ENCODE measurements at places on chromosomes 7 and 10.

- no peak for DNase-seq
Observed at GRCh38 chr7:44922351-44922694, 37.0 kb upstream of the PURB start.

DNA sequence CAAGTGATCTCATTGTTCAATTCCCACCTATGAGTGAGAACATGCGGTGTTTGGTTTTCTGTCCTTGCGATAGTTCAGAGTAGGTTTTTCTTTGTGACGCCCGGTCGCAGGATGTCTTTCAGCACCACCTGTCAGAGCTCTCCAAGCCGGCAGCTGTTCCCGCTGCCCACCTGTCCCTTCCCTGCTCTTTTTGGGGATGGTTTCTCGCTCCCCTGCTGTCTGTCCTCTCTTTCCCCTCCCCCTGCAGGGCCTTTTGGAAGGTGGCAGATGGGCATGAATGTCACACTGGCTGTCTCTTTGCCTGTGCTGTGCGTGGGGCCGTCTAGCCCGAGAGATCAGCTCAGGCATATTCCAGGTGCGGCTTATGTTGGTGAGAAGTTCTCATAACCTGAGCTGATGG is 137.0 kb downstream of the GRK5 start:
- no peak for DNase-seq

DNA sequence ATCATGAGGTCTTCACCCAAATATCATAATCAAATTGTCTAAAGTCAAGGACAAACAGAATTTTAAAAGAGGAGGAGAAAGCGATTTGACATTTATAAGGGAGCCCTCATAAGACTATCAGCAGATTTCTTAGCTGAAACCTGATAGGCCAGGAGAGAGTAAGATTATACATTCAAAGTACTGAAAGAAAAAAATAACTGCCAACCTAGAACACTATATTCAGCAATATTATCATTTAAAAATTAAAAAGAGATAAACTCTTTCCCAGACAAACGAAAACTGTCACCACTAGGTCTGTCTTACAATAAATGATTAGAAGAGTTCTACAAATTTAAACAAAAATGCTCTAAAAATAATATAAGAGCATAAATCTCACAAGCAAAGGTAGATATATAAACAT is 154.1 kb upstream of the TMEM106B start:
- no peak for DNase-seq

GRCh38 chr7:40371806-40372440 is 237.1 kb downstream of the SUGCT start:
- no peak for DNase-seq

- no peak for DNase-seq
Observed at GRCh38 chr7:20651960-20652544, 36.6 kb downstream of the ABCB5 start.

GRCh38 chr10:72490951-72491350 is 134.9 kb downstream of the MICU1 start:
- no peak for DNase-seq

GRCh38 chr7:131970602-131971001 is 414.2 kb upstream of the PODXL start:
- no peak for DNase-seq

- DNase-seq = no peak
Observed at GRCh38 chr7:2967253-2967652, 76.4 kb downstream of the CARD11 start.
